ENCODE measurements at places on chromosomes 13 and 19.

- no peak for DNase-seq
These were observed 21.2 kb upstream of the CD177 start for GRCh38 chr19:43332058-43332922.

DNA sequence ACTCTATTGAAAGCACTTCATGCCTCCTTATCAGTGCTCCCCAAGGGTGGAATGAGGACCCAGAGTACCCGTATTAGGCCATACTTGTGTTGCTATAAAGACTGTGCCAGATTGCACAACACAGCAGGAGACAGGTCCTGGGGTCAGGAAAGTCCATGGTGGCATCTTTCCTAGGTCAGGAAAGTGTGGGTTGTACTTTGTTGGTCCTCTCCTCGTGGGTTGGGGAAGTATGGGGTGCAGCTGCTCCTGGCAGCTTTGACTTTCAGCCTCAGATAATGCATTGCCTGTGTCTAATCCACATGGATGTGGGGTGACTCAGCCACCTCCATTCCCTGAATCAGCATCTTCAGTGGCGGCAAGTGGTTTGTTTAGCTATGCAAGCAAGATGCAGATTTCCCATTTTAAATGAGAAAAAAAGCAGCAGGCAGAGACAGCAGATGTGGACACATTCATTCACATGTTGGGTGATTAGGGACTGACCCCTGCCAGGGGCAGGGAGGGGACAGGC is 8.4 kb upstream of the CYP2B6 start:
- no peak for DNase-seq

DNA sequence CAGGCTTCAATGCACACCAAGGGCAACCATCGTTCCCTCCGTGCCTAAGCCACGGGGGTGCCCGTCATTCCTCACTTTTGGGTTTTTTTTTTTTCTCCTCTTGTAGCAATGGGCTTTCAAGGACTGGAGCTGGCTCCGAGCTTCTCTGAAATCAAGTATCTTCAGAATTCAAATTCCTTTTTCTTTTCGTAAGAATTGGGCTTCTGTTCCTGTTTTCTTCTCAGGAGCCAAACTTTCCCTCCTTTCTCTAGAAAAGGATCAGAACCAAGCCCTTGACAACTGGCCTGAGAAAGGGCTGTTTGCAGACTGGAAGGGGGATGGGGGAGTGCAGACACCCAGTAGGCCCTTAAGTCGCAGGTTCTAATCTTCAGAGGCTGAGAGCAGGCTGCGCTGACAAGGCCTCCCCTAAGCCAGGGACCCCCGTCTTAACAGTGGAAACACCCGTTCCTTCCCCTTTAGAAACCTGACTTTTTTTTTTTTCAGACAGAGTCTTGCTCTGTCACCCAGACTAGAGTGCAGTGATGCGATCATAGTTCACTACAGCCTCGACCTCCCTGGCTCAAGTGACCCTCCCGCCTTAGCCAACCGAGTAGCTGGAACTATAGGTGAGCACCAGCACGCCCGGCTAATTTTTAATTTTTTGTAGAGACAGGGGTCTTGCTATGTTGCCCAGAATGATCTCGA is 51.6 kb downstream of the RFX2 start:
- DNase-seq, result no peak

DNA sequence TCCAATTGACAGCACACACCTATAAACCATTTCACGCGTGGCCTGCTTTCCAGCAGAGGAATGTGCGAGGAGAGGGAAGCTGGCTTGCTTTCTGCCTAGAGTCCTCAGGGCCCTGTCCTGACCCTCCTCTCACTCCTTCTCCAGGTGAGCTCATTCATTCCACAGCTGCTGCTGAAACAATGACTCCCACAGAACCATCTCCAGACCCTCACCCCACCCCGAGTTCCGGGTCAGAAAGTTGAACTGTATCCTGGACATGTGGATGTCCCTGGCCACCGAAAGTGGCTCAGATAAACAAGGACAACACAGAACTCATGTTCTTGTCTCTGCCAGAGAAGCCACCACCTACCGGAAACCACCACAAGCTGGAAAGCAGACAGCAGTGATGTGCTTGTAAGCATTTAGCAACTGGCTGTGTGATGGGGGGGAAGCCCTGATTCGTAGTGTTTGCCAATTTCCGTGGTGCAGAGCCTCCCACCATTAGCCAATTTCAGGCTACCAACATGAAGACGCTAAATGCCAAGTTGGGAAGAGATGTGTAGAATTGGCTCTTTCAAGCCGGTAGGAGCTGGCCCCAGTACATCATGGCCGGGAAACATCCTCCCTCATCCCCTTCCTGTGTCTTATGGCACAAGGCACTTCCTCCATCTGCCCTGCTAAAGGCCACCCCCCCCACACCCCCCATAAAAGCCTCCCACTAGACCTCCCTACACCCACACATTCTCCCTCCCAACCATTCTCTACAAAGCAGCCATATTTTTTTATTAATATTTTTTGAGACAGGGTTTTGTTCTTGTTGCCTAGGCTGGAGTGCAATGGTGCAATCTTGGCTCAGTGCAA is 5.0 kb downstream of the SYCE2 start:
- DNase-seq, result no peak

DNA sequence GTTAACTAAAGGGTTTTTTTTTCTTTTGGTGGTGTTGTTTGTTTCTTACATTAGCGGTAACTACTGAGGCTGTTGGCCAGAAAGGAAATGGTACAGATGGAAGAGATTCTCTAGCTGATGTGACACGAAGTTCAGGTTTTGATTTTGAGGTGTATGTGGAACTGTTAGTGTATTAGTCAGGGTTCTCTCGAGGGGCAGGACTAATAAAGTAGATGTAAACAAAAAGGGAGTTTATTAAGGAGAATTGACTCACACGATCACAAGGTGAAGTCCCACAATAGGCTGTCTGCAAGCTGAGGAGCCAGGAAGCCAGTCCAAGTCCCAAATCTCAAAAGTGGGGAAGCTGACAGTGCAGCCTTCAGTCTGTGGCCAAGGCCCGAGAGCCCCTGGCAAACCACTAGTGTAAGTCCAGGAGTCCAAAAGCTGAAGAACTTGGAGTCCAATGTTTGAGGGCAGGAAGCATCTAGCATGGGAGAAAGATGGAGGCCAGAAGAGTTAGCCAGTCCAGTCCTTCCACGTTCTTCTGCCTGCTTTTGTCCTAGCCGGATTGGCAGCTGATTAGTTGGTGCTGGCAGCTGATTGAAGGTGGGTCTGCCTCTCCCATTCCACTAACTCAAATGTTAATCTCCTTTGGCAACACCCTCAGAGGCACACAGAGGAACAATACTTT is 577.6 kb downstream of the EFNB2 start:
- no peak for DNase-seq

- no peak for DNase-seq
These were observed 1.6 kb upstream of the ZNF8 start for GRCh38 chr19:58277197-58277596.

GRCh38 chr19:14471436-14472187 is 3.5 kb downstream of the PTGER1 start:
- DNase-seq, result no peak
